Muscle of arm (tissue), 14 donors: ENCODE measurements at places on chromosomes 5 and 9.
A peak's percentile ranks its signal among the peaks of the same experiment; 100 is the strongest.

- no peak for DNase-seq
Observed at GRCh38 chr5:21802100-21802499, 1051.0 kb downstream of the CDH12 start.

GRCh38 chr5:7529880-7530279 lies 133.9 kb downstream of the ADCY2 start:
- DNase-seq: no peak

- peak; percentile 86 for DNase-seq
Observed at GRCh38 chr9:136400038-136400834, at the start of gene SNAPC4. Gene SNAPC4, minus strand, starts transcription at chr9:136400170. Its CDS starts 1,742 bp downstream, at chr9:136398428.

GRCh38 chr9:77876091-77876490 lies 155.5 kb downstream of the GNAQ start:
- DNase-seq: no peak

DNA sequence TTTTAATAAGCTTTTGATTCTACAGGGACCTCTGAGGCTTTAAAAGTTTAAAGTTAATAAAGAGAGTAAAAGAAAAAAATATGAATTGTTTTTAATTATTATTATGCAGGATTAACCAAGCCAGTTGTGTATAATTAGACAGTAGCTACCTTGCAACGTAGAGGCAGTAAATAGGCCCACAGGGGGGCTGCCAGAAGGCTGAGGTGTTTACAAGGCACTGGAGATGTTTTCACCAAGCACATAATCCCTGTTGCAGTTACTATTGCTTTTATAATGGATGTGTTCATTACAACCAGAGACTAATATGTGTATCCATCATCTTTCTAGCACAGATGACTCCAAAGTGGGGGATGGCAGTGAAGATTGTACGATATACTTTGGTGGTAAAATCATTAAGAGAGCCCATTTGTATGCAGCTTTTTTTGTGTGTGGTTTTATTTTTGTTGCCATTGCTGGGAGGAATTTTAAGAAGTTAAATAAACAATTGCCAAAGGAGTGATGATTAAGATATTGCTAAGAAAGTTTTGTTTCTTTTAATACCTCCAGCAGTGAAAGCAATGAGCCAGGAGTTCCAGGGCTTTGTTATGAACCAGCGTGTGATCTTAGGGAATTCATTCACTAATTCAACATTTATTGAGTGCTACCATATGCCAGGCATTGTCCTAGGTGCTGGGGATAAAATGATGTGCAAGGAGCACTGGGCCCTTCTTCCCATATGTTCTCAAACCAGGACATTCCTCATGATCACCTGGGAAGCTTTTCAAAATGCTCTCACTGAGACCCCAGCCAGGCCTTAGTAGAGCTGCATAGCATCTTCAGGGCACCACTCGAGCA lies 138.7 kb upstream of the EFNA5 start:
- DNase-seq: no peak

GRCh38 chr9:34311499-34312185 lies 17.4 kb downstream of the KIF24 start:
- DNase-seq: no peak
